ENCODE measurements at places on chromosomes 7 and 10. TPM values are rescaled to one million over a fixed set of nuclear protein-coding genes. Genes with fewer than 3 reads are reported as not detected.

GRCh38 chr10:35412900-35413491 lies 76.7 kb downstream of the CCNY start:
- no peak for DNase-seq

Gene GPR146
- 3.1 TPM for total RNA-seq

Gene PRSS37
- not detected for total RNA-seq

DNA sequence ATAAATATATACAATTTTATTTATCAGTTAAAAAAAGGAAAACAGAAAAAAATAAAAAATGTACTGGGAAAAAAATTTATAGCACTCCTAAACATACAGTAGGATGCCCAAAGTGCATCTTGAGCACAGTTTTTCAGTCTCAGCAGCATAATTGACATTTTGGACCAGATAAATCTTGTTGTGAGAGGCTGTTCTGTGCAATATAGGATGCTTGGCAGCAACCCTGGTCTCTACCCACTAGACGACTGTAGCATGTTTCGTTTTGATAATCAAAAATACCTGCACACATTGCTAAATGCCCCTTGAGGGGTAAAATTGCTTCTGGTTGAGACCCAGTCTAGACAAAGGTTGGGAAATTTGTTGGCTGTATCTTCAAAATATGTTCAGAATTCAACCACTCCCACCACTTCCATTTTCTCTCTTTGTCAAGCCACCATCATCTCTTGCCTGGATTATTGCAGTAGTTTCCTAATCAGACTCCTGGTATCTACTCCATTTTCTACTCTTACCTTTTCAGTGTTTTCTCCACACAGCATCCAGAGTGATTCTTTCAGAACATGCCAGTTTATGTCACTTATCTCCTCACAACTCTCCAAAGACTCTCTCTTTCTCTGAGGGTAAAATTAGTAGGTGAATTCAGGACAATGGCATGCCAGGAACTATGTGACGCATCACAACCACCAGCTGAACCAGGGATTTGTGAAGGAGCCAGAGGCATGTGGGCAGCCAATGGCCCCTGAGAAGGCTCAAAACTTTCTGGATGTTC lies 91.4 kb downstream of the GPR85 start:
- DNase-seq, result no peak

DNA sequence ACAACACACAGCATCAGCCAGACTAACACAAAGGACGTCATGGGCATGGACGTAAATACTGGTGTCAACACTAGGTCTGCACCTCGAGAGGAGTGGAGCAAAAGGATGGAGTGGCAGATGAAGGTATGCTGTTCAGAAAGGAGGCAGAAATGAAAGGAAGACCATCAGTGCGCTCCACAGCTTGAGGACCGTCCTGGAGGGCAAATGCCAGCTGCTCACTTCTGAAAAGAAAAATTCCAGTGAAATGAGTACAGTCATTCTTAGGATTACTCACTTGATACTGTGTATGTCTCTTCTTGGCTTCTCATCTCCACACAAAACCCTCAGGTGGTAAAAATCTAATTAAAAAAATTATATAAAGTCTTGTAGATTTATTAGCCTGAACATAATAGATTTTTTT lies 44.8 kb downstream of the EGFR start:
- no peak for DNase-seq

- no peak for DNase-seq
Observed at GRCh38 chr7:2151237-2151636, 81.5 kb downstream of the MAD1L1 start.

- DNase-seq, result peak; percentile 57
Observed at GRCh38 chr7:21041666-21042065, 255.0 kb upstream of the SP8 start.

Gene CYP26C1
- 0.10 TPM for total RNA-seq

Gene FAM221A
- 23.2 TPM for total RNA-seq

DNA sequence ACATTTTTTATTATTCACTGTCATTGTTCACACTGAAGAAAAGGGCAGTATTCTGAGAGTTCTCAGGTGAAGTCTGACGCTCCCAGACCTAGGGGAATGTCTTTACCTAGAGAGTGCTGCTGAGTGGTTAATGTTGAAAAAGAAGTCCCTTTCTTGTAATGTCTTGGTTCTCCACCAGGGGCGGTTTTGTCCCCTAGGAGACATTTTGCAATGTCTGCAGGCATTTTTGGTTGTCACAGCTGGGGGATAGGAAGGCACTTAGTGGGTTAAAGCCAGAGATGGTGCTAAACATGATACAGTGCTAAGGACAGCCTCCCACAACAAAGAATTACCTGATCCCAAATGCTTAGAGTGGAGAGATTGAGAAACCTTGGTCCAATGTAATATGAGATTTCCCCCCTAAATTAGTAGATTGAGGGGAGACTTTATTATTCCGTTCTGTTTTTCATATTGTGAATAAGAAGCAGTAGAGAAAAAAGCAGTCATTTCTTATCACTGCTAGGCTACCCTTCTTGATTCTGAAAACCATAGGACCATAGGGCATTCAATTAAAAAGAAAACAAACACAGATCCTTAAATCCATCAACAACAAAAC lies 13.1 kb downstream of the UMAD1 start:
- peak; percentile 38 for DNase-seq

DNA sequence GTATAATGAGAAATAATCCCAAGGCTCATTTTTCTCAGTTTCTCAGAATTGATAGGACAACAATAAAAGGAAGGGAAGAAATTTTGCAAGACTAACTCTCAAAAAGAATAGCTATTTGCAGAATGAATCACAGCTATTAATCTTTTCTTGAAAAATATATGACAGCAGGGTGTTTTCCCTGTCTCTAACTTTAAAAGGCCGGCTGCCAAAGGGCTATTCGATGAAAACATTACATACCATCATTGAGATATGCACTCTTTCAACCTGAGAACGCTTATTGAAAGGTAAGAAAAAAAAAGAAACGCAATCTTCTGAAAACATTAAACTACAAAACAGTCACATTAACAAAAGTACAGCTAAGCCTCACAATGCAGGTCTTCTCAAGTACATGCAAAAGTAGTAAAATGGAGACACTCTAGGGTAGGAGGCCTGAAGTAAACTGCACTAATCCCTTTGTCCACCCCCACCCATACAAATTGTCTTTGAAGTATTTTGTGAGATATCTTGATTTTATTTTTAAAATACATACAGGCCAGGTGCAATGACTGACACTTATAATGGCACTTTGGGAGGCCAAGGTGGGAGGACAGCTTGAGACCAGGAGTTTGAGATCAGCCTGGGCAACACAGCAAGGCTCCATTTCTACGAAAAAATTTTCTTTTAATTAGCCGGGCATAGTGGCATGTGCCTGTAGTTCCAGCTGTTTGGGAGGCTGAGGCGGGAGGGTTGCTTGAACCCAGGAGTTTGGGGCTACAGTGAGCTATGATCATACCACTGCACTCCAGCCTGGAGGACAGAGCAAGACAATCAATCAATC lies 83.0 kb downstream of the PARD3 start:
- no peak for DNase-seq

Gene CALU
- 63.6 TPM for total RNA-seq

DNA sequence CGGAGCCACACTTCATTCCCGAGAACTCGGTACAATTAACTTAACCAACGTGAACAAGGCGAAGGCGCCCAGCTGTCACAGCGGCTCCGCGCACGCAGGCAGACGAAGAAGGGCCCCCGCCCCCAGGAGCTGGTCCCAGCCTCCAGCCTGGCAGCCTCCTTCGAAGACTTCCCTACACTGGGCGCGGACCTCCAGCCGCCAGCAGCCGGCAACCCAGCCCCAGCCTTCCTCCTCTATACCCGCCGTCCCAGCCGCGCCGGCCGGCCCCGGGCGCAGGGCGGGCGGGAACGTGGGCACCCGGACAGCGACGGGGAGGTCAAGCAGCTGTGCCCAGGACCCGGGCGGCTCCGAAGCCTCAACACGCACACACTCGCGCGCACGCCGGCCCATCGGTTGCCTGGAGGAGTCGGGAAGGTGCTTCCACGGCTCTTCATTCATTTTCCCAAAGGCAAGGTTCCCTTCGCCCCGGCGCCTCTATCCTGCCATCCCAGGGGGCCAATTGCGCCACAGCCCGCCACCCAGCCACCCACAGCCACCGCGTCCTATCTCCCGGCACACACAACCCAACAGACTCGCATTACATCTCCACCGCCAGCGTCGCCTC lies 1.6 kb downstream of the CHST15 start:
- DNase-seq, result peak; percentile 42

Gene VPS50
- 31.7 TPM for total RNA-seq

Gene PTPRN2
- total RNA-seq, result 49.0 TPM

Gene NPY4R
- total RNA-seq, result not detected

Gene APBB1IP
- not detected for total RNA-seq

GRCh38 chr10:22764639-22765038 lies 50.3 kb upstream of the PIP4K2A start:
- no peak for DNase-seq

- DNase-seq, result no peak
Observed at GRCh38 chr10:86540016-86540415, 18.4 kb upstream of the WAPL start.

DNA sequence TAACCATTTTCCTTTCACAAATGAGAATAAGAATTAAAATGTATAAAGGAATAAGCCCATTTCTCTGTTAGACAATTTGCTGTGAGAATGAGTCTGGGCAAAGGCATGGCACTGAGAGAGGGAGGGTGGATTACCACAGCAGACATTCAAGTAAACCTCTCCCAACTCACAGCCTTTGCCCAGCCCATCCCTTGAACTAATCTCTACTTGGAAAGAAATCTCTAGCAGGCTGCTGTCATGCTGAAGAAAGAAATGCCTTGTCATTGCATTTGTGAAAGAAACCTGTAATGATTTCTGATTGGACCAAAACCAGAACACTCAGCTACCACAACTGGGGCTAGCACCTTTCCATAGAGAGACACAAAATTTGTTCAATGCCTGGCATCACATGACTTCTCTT lies 39.2 kb downstream of the CH25H start:
- no peak for DNase-seq

- DNase-seq, result no peak
Observed at GRCh38 chr7:39882148-39882784, 67.8 kb upstream of the CDK13 start.

DNA sequence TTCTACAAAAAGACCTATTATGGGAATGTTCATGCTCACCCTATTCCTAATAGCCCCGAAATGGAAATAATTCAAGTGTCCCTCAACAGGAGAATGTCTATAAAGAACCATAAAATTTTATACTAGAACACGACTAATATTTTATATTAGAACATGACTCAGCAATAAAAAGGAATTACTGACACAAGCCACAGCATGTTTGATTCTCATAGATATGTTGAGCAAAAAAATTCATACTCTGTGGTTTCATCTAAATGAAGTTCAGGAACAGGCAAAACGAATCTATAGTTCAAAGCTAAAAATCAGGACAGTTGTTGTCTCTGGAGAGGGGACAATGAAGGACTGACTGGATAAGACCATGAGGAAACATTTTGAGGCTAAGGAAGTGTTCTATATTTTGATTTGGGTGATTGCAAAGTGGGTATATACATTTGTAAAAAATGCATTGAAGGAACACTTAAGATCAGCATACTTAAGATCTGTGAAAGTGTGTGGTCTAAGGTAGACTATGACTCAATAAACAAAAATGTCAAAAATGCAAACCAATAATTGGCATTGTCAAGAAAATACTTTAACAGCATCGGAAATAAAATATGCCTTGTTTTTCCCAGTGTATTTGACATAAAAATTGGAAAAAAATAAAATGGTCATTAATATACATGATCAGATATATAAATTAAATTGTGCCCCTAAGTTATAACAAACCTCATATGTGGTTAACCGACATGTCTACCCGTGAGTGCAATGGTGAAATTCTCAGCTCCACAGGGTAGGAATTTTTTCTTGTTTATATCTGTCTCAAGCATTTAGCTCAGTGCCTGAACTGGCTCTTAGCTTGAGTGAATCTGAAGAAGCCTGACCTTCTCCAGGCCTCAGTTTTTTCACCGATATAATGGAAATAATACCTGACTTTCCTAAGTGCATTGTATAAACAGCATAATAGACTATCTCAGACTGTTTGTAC lies 124.9 kb upstream of the CTTNBP2 start:
- no peak for DNase-seq

GRCh38 chr7:15929411-15929810 lies 242.9 kb upstream of the MEOX2 start:
- DNase-seq, result no peak

- peak; percentile 35 for DNase-seq
Observed at GRCh38 chr7:47581438-47581803, 490 bp downstream of the TNS3 start.

DNA sequence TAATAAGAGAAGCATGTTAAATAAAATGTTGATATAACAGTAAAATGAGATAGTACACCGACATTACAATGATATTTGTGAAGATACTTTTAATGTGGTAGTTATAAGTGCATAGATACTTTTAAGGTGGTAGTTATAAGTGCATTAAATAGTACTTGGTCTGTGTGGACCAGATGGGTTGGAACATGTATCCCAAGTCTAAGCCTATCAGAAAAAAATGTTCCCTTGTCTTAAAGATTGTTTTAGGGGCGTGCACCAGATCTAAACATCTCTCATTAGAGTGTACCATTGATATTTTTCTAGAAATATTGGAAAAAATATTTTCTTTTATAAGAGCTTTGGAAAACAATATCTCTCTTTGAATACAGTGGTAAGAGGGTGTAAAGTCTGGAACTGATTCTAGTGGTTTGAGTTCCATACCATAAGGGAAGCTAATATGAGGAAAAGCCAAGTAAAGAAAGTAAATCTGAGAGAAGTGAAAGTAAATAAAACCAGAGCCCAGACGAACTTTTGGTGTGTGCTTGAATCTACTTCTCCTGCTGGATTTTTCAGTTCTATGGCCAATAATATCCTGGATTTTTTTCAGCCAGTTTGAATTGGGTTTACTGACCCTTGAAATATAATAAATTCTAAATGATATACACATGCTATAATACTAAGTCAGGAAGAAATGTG lies 175.3 kb downstream of the MBL2 start:
- no peak for DNase-seq

Gene ZNF488
- 3.3 TPM for total RNA-seq

DNA sequence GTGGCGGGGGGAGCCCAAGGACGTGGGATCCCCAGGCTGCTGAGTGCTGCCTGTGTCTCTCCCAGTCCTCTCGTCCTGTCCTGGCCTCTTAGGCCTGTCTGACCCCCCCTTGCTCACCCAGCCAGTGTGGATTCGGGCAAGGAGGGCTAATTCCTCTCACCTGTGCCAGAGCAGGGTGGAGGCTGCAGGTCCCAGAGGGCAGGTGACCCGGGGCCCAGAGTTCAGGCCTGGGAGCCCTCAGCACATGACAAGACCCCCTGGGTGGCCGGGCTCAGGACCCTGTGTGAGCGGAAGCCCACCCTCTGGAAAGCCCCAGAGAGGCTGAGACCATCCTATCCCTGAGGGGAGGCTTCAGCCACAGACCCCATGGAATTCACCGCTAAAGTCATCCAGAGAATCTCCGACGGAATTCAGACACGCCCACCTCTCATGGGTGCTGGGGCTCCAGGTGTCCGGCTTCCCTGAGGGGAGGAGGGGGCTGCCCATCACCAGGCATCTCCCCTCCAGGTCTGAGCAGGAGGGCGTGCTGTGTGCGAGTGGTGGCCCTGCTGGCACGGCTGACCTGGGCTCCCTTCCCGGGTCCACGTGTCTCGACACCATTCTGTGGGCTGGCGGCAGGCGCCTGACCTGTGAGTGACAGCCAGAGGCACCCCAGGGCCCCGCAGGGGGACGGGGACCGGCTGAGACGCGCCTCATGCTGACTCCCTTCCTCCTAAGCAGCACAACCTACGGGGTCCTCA lies 5.0 kb downstream of the KNDC1 start:
- DNase-seq, result no peak

Gene FAM131B
- 111 TPM for total RNA-seq

GRCh38 chr10:89916468-89917215 lies 215.3 kb downstream of the KIF20B start:
- DNase-seq, result no peak

Gene BMI1
- total RNA-seq, result 23.3 TPM

- no peak for DNase-seq
Observed at GRCh38 chr10:67971311-67971710, 86.9 kb downstream of the SIRT1 start.

Data from glutamatergic neuron (in vitro differentiated cells).